Activated T-cell treated with anti-CD3 and anti-CD28 coated beads, Interleukin-2, amount 50 U/mL, for 24 hours (primary cell): ENCODE measurements at places on chromosomes 13 and 19.

DNA sequence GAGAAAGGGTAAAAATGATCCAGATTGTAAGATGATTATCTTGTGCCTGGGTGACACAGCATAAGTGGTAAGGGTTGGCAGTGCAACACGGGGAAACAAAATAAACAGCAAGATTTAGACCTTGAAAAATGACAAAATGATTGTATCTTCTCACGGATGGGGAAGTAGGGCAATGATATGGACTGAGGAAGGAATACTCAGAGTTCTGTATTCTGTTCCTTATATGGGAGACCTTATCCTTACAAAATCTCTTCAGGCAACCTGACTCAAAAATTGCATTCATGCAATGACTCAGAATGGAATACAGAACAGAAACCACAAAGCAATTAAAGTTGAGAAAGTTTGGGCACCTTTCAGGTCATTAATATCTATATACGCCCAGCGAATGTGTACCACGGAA lies 149.0 kb downstream of the HS6ST3 start:
- no peak for DNase-seq

DNA sequence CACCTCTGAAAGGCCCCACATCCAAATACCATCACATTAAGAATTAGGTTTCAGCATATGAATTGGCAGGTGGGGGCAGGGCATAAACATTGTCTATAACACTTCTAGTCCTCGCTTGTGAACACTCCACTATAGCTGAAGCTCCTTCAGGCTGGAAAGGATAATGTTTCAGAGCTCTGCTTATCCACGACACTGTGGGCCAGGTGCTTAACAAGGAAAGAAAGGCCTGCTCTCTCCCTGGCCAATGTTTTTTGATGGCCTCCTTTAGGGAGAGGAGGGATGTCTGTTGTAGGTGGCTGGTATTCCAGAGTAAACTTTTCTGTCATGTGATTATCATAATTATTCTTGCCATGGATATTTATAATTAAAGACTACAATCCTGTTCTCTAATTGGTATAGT lies 86.4 kb downstream of the CCNA1 start:
- DNase-seq, result no peak

DNA sequence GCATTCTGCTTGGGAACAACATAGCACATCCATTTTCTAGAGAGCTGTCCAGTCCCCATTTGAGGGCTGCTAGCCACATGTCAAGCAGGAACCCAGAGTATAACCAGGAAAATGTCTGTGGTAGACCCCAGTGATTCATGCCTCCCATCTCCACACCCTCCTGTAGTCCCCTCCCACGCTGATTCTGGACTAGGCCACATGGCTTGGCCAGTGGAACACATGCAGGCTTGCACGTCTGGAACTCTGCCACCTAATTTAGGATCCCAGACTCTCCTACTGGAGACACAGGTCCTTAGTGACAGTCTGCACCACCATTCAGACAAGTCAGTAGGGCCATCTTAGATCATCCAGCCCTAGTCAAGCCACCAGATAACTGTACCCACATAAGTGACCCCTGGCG lies 149.8 kb downstream of the ZIC5 start:
- DNase-seq, result no peak

DNA sequence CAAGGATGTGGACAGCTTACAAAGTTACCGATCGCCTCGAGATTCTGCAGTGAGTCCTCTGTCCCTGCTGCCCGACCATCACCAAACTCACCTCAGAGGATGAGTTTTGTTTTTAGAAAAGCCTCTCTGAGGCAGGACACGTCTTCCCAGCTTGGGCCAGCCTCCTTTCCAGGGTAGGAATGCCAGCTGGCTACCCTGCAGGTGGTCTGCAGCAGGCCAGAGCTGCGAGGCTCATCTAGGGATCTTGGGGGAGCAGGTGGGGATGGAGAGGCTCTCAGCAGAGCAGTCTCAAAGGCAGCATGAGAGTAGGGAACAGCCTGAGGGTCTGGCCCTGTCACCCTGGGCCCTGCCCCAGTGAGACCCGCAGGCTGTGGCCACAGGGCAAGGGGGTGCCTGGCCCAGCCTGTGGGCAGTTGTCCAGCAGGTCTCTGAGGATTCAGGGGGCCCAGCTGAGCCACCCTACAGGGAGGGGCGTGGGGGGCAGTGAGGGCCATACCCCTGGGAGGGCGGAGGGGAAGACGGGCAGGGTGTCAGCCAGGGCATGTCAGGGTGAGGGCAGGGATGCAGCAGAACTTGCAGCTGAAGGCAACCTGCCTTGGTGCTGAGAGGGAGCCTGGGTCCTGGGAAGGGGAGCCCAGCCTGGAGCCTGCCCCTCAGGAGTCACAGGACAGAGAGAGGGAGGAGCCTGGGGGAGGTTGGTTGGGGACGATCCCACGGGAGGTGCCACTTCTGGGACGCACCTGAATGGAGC lies 57.3 kb upstream of the TPM4 start:
- peak; percentile 20 for DNase-seq

GRCh38 chr19:23321953-23322549 lies 71.9 kb upstream of the ZNF724 start:
- no peak for DNase-seq

DNA sequence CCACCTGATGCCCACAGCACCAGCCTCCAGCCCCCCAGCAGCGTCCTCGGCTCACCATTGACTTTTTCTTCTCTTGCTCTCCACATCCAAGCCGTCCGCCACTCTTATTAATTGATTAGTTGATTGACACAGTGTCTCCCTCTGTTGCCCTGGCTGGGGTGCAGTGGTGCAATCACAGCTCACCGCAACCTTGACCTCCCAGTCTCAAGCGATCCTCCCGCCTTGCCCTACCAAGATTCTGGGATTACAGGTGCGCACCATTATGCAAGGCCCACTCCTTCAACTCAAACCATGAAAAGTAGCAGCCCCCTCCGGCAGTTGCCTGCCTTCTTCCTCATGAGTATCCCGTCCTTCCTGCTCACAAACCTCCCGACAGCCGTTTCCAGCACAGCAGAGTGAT lies 921 bp upstream of the TEX29 start:
- no peak for DNase-seq

DNA sequence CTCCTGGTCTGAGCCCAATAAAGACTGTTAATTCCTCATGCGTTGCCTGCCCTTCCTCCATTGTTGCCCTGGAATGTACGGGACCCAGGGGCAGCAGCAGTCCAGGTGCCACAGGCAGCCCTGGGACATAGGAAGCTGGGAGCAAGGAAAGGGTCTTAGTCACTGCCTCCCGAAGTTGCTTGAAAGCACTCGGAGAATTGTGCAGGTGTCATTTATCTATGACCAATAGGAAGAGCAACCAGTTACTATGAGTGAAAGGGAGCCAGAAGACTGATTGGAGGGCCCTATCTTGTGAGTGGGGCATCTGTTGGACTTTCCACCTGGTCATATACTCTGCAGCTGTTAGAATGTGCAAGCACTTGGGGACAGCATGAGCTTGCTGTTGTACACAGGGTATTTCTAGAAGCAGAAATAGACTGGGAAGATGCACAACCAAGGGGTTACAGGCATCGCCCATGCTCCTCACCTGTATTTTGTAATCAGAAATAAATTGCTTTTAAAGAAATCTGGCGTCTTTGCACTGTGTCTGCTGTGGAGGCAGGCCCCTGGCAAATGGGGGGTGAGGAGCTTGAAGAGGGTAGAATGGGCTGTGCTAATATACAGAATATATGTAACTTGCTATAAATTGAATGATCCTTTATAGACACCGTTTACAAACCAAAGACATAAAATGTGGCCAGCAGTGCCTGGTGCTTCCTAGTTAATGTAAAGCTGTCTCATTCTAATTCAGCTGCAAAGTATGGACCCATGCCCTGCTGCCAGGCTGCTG lies 4.2 kb upstream of the RPS11 start:
- DNase-seq, result peak; percentile 63

DNA sequence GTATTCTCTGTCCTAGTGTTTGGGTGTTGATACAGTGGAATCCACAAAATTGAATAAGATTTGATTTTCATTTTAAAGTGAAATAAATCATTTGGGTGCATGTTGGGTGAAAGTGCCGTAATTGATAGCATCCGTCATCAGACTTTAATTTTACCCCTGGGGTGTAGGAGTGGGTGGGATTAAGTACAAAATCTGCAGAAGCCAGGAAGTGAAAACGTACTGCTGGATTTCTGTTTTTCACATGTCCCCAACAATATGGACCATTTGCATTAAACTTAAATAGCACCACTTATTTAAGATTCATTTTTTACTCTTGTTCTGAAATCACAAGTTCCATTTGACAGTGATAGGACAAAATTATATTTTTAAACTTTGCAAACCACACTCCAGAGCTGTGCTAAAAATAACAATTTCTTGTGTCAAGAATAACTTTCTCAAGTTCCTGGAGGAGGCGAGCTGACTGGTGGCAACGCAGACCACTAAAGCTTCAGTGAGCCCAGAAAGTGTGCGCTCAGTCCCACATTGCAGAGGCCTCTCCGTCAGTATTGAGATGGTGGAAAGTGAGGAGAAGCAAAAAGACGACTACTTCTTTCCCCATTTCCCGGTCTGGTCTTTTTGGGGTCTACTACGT lies 71.3 kb downstream of the ARHGEF7 start:
- no peak for DNase-seq
